ENCODE measurements at places on chromosomes 6 and 20. TPM values are rescaled to one million over a fixed set of nuclear protein-coding genes. Genes with fewer than 3 reads are reported as not detected.

GRCh38 chr6:157248264-157248663 is 75.1 kb downstream of the TMEM242 start:
- H3K4me1 ChIP-seq, result no peaks in the 10 kb centered on the region
- no peaks in the 10 kb centered on the region for H3K36me3 ChIP-seq
- H3K4me3 ChIP-seq, result no peak overlapping the region
- H3K27ac ChIP-seq, result no peak overlapping the region

DNA sequence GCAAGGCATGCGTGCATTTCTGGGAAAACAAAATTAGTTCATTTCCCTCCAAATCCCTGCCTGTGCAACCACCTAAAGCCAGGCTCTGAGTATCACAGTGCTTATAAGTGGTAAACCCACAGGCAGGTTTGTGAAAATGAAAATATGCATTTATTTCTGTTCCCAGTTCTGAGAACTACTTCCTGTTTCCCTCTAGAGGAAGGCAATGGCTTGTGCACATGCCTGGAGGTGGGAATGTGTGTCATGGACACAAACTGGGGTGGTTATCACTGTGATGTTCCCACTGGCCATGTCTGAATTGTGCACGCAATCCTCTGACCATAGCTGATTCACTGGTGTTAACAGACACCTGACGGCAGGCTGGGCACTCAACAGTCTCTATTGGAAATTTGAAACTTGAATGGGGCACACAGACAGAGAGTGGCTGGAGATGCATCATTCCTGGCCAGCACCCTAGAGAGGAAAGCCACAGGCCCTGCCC is 26.3 kb downstream of the FAM110A start:
- no peak overlapping the region for H3K27ac ChIP-seq
- no peaks in the 10 kb centered on the region for H3K36me3 ChIP-seq
- no peaks in the 10 kb centered on the region for H3K27me3 ChIP-seq
- no peak for DNase-seq
- peaks cover 7% of the 10 kb centered on the region for H3K4me1 ChIP-seq

DNA sequence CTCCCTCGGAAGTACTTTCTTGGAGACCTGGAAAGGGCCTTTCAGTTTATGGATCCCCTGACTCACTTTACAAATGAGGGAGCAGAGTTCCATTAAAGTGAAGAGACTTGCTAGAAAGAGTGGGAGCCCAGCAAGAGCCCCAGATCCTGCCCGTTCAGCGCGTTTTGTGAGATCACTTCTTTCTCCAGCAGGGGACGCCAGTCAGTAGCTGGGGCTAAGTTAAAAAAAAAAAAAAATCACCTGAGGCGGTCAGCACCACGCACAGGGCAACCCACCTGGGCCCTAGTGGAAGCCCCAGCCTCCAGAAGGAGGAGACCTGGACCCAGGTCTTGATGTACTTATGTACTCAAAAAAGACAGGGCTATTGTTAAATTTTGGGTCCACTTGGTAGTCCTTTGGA is 274.5 kb upstream of the RNF24 start:
- no peaks in the 10 kb centered on the region for H3K27me3 ChIP-seq
- DNase-seq, result no peak
- H3K36me3 ChIP-seq, result no peaks in the 10 kb centered on the region

GRCh38 chr6:112931832-112932231 is 584.7 kb downstream of the RFPL4B start:
- no peaks in the 10 kb centered on the region for H3K4me1 ChIP-seq
- H3K4me3 ChIP-seq, result no peak overlapping the region
- H3K27me3 ChIP-seq, result no peaks in the 10 kb centered on the region
- no peak for DNase-seq

The PSMF1 gene
- total RNA-seq, result 161 TPM

GRCh38 chr6:10513544-10513943 is 7.6 kb upstream of the GCNT2 start:
- H3K4me3 ChIP-seq, result no peak overlapping the region
- H3K27ac ChIP-seq, result no peak overlapping the region
- DNase-seq, result no peak
- H3K36me3 ChIP-seq, result no peaks in the 10 kb centered on the region
- H3K4me1 ChIP-seq, result peaks cover 18% of the 10 kb centered on the region

GRCh38 chr20:10927936-10928840 is 254.4 kb upstream of the JAG1 start:
- H3K27ac ChIP-seq, result no peak overlapping the region
- H3K4me3 ChIP-seq, result no peak overlapping the region
- H3K27me3 ChIP-seq, result no peaks in the 10 kb centered on the region
- H3K4me1 ChIP-seq, result no peaks in the 10 kb centered on the region
- no peaks in the 10 kb centered on the region for H3K36me3 ChIP-seq

The RFX6 gene
- total RNA-seq, result not detected

The KHDC1L gene
- total RNA-seq, result not detected

The SLC22A1 gene
- 0.98 TPM for total RNA-seq

DNA sequence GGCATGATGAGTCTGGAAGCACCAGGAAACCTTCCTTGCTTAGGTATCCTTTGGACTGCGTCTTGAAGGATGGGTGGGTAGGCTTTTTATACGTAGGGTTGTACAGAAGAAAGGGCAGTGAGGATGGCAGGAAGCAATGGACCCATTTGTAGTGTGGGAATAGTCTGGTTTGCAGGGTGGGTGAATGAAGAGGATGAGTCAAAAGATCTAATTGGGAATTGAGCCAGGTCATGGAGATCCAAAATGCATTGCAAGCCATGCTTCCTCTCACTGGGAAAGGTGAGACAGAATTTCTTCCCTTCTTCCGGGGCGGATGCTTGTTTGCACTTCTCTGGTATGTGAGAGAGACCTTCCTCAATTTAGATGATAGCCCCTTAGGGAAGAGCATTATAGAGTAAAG is 10.1 kb upstream of the BTBD3 start:
- no peak overlapping the region for H3K27ac ChIP-seq
- H3K36me3 ChIP-seq, result no peaks in the 10 kb centered on the region
- H3K4me3 ChIP-seq, result no peak overlapping the region
- DNase-seq, result no peak
- no peaks in the 10 kb centered on the region for H3K27me3 ChIP-seq

DNA sequence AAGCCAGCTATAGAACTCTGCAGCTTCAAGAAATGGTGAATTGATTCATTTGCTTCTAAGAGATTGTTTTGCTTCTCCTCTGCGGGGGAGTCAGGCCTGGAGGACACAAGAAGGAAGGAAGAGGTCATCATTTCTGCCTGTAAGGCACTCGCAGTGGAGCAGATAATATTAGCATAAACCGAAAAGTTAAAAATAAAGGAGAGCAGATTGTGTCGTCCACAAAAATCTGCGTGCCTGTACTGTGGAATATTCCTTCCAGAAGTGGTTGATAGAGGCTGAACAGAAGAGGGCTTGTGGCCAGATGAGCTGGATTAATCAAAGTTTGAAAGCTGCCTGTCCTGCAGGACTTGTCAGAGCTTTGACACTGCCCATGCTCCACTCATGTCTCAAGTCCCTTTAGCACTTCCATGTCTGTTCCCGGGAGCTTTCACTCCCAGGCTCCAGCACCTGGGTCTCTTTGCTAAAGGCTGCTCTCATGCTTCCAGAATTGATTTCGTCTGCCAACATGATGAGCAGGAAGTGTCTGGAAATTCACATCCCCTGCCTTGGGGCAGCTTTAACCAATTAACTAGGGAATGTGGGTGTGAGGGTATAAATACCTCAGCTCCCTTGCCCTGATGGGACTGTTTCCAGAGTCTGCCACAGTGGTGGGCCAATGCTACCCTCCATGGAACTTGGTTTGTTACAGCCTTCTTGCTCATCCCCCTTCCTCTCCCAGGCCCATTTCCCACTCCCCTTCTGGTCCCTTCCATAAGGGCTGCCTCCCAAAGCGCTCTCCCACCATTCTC is 65.1 kb upstream of the STX16 start:
- no peak overlapping the region for H3K4me3 ChIP-seq
- no peak for DNase-seq
- H3K4me1 ChIP-seq, result no peaks in the 10 kb centered on the region
- no peaks in the 10 kb centered on the region for H3K36me3 ChIP-seq
- H3K27me3 ChIP-seq, result no peaks in the 10 kb centered on the region

DNA sequence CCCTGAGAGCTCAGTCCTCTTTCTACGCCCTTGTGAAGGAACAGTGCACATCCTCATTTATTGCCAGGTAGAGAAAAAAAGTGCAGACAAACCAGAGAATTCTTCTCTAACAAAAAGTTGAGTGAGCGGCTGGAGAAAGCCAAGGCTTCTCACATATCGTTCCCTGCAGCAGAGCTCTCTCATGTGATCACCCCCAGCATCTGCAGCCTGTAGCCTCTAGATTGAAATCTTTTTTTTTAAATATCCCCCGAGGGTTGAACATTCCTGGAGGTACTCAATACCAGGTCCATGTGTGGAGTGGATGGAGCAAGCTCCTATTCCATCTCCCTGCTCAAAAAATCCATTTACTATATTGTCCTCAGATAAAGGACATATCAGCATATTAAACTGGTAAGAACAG is 22.9 kb upstream of the ZNF133 start:
- DNase-seq, result no peak
- no peaks in the 10 kb centered on the region for H3K36me3 ChIP-seq
- H3K27me3 ChIP-seq, result no peaks in the 10 kb centered on the region
- no peak overlapping the region for H3K27ac ChIP-seq

GRCh38 chr20:39245685-39246311 is 283.7 kb downstream of the DHX35 start:
- H3K36me3 ChIP-seq, result no peaks in the 10 kb centered on the region
- no peaks in the 10 kb centered on the region for H3K4me1 ChIP-seq
- no peak overlapping the region for H3K27ac ChIP-seq
- no peak for DNase-seq
- no peaks in the 10 kb centered on the region for H3K27me3 ChIP-seq
- H3K4me3 ChIP-seq, result no peak overlapping the region

The PCSK2 gene
- total RNA-seq, result not detected

The RGS19 gene
- total RNA-seq, result 32.0 TPM

The SF3B5 gene
- 128 TPM for total RNA-seq

GRCh38 chr20:22711971-22712755 is 127.8 kb upstream of the FOXA2 start:
- H3K4me1 ChIP-seq, result no peaks in the 10 kb centered on the region
- no peak overlapping the region for H3K27ac ChIP-seq
- H3K4me3 ChIP-seq, result no peak overlapping the region
- no peak for DNase-seq
- H3K36me3 ChIP-seq, result no peaks in the 10 kb centered on the region

DNA sequence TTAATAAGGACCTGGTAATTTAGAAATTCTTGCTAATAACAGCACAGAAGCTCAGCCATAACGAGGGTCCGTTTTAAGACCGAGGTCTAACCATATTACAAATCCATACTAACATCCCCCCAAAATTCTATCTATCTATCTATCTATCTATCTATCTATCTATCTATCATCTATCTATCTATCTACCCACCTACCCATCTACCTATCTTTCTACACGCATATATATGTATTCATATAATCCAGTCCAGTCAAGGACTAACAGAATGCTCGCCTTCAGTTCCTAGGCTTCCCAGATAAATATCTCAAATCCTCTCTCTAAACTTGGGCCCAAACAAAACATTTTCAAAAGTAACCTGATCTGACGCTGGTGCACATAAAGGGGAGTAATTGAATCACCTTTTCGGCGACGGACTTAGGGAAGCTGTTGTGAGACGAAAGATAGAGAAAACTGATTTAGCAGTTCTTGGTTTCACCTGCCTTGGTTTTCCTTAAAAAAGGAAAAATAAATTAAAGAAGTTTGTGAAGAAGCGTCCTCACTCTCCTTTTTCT is 14.5 kb downstream of the HMGN4 start:
- H3K4me1 ChIP-seq, result peaks cover 23% of the 10 kb centered on the region
- no peaks in the 10 kb centered on the region for H3K36me3 ChIP-seq
- peak overlapping the region; percentile 77 for H3K4me3 ChIP-seq
- 0 out of 2 replicates have a peak overlapping the region, but pooled peaks have one; percentile 20 for H3K27ac ChIP-seq
- no peaks in the 10 kb centered on the region for H3K27me3 ChIP-seq

DNA sequence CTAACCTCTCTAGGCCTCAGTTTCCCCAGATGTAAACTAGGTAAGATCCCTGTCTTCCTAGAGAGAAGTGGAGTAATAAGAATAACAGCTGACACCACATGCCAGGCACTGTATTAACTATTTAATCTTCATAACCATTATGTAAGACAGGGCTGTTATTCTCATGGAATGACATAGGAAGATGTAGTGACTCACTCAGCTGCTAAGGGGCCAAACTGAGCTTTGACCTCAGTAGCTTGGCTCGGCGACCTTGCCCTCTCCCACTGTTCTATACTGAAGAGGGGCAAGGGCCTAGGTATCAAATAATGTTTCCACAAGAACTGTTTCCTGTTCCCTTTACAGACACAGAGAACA is 2.9 kb upstream of the MDGA1 start:
- no peak overlapping the region for H3K4me3 ChIP-seq
- peaks cover 9% of the 10 kb centered on the region for H3K4me1 ChIP-seq
- 0 out of 2 replicates have a peak, but pooled peaks cover 2% of the 10 kb centered on the region for H3K27me3 ChIP-seq
- no peak for DNase-seq
- H3K36me3 ChIP-seq, result no peaks in the 10 kb centered on the region

- no peaks in the 10 kb centered on the region for H3K36me3 ChIP-seq
- H3K27ac ChIP-seq, result no peak overlapping the region
- no peaks in the 10 kb centered on the region for H3K27me3 ChIP-seq
- no peak overlapping the region for H3K4me3 ChIP-seq
Measured at GRCh38 chr6:103719545-103719944, 1140.2 kb downstream of the HACE1 start.
